ENCODE measurements at places on chromosomes 11 and 22. TPM values are rescaled to one million over a fixed set of nuclear protein-coding genes. Genes with fewer than 3 reads are reported as not detected.

DNA sequence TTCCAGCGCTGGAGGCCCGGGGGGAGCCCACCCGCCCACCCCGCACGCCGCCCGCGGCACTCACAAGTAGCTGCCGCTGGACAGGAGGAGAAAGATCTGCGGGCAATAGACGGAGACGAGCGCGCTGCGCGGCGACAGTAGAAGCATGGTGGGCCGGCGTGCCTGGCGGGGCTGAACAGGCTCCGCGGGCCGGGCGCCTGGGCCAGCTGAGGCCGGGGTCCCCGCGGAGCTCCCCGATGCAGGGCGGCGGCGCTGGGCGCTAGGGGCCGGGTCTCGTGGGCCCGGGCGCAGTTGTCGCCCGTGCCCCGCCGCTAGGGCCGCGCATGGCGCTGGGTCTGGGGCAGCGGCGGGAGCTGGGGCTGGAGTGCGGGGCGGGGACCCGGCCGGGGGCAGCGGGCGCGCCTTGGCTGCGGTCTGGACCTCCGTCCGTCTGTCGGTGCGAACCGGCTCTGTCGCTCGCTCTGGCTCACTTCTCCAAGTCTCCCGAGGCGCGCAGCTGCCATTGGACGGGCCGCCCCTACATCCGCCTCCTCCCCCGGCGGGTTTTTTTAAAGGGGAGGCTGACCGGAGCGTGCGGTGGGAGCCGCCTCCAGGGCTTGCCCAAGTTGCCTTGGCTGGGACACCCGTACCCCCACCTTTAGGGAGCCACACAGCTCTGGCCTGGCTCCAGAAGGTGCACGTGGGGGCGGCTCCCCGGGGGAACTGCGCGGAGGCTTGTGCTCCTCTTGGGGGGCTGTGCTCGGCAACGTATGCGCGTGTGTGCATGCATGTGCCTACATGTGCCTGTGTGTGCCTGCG lies 4.7 kb downstream of the WNT7B start:
- DNase-seq = no peak

GRCh38 chr11:30015725-30016412 lies 961 bp downstream of the KCNA4 start:
- no peak for DNase-seq

- DNase-seq = no peak
These were observed 882 bp downstream of the FREY1 start for GRCh38 chr11:45906096-45906682.

DNA sequence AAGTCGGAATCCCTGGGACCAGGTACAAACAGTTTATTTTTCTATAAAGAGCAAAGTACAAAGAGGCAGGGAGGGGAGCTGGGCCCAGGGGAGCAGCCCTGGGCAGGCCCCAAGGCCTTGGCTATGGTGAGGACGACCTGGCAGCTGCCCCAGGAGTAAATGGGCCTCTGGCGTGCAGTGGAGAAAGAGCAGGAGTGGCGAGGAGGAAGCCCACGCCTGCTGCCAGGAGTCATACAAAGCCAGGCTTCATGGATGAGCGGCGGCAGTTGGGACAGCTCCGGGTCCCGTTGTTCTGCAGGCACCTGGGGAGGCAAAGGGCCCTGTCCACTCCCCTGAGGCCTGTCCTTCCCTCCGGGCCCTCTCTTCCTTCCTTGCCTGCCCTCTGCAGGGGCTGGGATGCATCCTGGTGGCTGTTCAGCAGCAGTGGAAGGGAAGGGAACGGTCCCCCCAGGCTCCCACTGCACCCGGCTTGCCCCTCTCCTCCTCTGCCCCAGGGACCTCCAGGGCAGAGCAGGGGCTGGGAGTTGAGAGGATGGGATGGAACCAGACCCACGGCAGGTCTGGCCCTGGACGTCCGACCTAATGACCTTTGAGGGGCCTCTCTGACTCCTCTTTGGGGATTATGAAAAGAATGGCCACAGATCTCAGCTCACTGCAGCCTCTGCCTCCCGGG lies 11.1 kb downstream of the RAPSN start:
- no peak for DNase-seq

DNA sequence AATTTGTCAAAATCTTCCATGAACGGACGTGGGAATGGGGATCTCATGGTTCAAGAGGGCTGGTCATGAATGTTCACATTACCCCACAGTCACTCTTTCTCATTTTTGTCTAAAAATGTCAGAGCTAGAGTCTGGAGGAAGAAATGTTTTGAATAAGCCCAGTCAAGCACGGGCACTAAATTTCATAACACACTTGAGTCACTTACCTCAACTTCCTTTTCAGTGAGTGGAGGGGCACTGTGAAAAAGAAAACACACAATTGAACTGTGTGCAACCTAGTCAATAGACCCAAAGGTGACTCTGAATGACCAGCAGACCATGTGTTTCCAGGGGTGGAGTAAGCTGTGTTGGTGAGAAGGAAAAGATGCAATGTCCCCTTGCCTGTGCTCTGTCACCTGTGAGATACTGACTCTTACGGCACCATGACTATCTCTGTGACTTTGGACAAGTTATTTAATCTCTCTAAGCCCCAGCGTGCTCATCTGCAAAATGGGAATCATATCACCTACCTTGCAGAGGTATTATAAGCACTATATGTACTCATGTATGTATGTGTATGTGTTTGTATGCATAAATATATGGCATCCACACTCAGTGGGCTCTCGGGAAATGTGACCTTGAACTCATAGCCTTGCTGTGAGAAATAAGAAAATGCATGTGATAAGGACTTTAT lies 38.2 kb upstream of the LYVE1 start:
- no peak for DNase-seq

DNA sequence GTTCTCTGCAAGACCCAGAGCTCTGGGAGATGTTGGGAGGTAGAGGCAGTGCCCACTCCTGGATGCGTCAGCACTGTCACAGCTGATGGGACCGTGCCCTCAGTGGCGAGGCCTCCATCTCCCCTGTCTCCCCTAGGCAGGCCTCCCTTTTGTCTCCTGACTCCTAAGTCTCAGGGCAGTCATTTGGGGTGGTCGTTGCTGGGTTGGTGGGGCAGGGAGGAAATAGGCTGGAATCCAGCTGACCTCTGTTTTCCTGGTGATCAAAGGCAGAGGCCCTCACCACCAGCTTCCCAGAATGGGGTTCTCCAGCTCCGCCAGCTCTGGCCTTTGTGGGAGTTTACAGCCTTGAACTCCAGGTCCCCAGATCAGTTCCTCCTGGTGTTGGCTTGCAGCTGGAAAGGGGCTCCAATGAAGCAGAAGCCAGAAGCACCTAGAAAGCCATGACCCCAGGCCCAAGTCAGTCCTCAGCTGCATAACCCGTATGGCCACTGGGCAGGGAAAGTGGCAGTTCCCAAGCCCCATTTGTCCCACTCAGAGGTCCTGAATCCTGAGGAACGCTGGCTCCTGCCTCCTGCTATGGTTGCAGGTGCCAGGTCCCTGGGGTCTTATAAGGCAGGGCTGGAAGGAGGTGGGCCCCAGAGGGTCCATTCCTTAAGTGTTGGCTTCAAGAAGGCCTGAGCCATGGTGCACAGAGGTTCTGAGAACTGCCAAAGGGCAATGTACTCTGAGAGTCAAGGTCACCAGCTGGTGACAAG lies 7.3 kb upstream of the FXYD2 start:
- no peak for DNase-seq

DNA sequence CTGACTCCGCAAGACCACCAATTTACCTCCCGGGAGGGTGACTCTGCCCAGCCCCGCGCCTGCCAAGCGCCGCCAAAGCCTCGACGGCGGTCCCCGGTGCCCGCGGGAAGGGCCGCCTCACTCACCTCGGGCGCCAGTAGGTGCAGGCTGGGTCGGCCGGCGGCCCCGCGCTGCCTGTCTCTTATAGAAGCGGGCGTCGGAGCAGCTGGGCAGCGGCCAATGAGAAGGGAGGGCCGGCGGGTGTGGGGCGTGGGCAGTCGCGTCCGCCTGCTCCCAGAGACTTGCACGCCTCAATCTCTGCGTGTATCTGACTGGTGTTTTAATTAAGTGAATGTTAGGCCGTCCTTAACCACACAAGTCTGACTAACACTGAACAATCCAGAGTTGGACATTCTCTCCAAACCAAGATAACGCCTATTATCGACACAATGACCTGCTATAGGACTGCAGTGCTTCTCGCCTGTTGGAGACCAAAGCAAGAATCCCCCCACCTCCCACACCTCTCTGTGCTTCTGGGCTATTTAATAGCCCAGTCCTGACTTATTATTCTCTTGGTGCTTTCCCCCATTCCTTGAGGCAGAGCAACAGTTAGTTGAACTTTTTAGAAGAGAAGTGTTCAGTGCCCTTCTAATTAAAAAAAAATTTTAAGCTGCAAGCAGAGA lies at the start of gene TPH1:
Gene TPH1 (minus strand): TSS at position 154 of the 662 bp plus-strand sequence. CDS start 5,507 bp downstream, outside the sequence.
- DNase-seq = no peak

DNA sequence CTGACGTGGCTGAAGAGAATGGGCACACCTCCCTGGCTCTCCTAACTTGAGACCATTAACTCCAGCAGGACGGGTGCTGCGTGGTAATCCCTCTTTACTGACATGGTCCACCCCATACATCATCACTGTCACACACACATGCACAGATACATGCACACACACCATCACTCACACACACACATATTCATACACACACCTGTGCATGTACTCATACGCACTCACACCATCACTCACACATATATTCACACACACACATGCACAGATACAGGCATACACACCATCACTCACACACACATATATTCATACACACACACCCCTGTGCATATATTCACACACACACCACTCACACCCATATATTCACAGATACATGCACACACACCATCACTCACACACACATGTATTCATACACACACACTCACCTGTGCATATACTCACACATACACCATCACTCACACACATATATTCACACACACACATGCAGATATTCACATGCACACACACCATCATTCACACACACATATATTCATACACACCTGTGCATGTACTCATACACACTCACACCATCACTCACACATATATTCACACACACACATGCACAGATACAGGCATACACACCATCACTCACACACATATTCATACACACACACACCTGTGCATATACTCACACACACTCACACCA lies 74.8 kb downstream of the EFCAB6 start:
- DNase-seq = no peak

DNA sequence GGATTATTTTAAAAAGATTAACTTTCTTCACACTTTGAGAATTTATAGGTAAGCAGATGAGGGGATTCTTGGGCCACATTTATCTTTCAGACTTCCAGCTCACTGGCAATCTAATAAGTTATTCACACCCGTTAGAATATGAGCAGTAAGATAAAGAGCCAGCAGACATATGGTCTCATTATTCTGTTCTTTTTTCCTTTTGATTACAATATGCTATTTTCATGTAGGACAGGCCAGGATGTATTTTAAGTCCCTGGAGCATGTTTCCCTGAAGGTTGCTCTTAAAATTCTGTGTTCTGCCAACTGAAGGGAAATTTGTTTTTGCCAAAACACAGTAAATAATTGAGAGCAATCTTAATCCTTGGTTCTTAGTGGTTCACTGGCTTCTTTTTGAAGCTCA lies 22.2 kb downstream of the PDHX start:
- DNase-seq = no peak

- DNase-seq = no peak
These were observed 388.1 kb upstream of the CCDC90B start for GRCh38 chr11:83674102-83674896.

GRCh38 chr11:114307524-114308203 lies 11.5 kb downstream of the NNMT start:
- DNase-seq = no peak

GRCh38 chr11:106399076-106399511 lies 321.6 kb downstream of the AASDHPPT start:
- DNase-seq = no peak

DNA sequence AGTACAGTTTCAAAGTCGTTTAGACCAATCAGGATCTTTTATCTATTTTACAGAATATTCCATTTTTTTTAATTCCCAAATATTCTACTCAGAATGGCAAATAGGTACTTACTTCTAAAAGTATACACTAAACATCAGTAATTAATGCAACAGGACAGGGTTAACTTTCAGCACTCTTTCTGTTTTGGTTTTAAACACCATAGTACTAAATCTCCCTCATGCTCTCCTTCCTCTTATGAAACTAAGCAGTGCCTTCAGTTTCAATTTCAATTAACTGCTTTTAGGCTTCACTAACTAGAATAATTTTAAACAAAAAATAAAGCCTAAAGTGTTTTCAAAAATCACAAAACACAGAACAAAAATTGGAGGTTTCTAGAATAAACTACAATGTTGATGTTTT lies 57.9 kb downstream of the NOX4 start:
- no peak for DNase-seq

GRCh38 chr22:43241138-43241597 lies 54.2 kb upstream of the TTLL12 start:
- DNase-seq = no peak

GRCh38 chr11:128468111-128468510 lies 119.2 kb downstream of the ETS1 start:
- no peak for DNase-seq

DNA sequence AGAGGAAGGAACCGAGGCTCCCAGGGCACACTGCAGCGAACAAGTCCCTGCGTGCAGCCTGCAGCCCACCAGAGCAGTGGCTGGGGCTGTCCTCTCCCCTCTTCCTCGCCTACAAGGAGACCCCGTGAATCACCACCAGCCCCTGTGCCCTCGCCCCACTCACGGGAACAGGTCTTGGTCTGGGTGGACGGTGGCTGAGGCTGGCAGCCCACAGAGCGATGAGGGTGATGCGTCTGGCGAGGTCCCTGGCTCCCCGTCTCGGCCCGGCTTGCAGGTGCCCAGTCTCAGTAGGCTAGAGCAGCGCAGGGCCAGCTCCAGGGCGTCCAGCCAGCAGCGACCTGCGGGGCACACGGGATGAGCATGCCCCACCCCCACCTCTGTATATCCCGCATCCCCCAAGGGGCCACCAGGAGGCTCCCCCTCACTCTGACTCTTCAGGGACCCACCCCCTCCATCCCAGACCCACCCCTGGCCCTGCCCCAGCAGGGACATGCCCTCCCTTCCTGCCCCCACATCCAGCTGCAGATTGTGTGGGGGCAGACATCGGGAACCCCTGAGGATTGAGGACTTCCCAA lies 50.5 kb upstream of the CARS1 start:
- DNase-seq = no peak

DNA sequence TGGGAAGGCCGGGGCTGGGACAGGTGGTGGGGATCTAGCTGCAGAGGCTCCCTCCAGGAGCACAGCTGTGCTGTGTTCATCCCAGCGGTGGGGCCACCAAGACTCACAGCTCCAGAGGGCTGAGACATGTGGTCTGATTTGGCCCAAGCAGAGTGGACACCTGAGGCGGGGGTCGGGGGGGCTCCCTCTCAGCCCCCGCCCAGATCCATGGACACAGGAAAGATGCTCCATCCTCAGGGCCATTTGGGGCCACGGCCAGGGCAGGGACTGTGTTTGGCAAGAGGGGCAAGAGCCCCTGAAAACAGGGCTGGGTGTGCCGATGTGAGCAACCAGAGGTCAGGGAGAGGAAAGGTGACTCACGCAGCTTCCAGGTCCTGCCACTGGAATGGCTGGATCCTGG lies 219.4 kb downstream of the BRD1 start:
- no peak for DNase-seq

- DNase-seq = no peak
These were observed 72.9 kb downstream of the ZBTB16 start for GRCh38 chr11:114132417-114132816.

- peak; percentile 37 for DNase-seq
These were observed 12.4 kb downstream of the CRY2 start for GRCh38 chr11:45859661-45860140.

Gene C11orf21
- polyA plus RNA-seq = 0.96 TPM

Gene GANAB
- 373 TPM for polyA plus RNA-seq

Gene OR56A1
- 0.01 TPM for polyA plus RNA-seq

Gene SLC22A8
- polyA plus RNA-seq = 41.0 TPM

Gene TTC28
- 26.0 TPM for polyA plus RNA-seq

Gene ATL3
- polyA plus RNA-seq = 20.0 TPM

Gene MRGPRX4
- polyA plus RNA-seq = not detected
